Stimulated activated CD8-positive, alpha-beta memory T cell treated with anti-CD3 and anti-CD28 coated beads, Interleukin-7, amount 100 ng/mL, for 4 hours (primary cell): ENCODE measurements at places on chromosomes 5 and 9.

DNA sequence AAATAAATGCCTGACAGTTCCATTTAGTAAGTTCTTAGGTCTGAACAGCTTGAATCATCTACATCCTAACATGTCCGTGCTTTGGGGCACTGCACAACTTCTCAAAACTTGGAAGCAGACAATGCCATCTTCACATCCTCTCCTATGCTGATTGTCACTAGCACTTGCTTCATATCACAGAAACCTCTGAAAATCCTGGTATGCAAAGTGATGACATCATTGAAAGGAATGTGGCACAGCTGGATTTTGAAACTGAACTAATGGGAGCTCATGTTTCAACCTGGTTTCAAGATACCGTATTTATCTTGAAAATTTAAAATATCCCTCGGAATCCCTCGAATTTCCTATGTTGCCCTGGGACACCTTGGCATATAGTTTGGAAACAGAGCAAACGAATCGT lies 490.2 kb upstream of the DAP start:
- no peak for DNase-seq

DNA sequence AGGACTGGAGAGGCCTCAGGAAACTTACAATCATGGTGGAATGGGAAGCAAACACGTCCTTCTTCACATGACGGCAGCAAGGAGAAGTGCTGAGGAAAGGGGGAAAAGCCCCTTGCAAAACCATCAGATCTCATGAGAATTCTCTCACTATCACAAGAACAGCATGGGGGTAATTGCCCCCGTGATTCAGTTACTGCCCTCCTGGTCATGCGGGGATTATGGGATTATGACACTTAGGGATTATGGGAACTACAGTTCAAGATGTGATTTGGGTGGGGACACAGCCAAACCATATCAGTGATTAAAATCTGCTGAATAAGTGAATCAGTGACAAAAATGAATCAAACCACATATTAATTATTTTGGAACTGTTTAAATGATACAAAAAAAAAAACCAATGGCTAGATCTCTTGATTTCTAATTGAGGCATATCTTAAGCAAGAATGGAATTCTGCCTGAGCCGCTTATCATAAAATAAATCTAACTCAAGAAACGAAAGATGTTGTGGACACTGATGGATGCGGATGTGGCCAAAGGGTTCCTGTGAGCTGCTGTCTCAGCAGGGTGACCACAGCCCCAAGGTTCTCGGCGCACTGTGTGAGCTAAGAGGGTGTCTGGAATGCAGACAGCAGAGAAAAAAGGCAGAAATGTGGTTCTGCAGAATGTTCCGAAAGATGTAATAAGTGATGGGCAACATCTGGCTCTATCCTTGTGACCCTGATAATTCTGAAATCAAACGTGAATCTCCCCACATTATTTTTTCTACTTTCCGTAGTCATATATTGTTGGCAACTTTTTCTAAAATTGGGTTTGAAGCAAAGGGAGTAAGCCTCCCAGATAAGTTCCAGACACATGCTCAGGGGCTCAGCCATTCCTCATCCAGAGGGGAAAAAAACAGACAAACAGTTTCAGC lies 107.2 kb upstream of the ICE1 start:
- no peak for DNase-seq

DNA sequence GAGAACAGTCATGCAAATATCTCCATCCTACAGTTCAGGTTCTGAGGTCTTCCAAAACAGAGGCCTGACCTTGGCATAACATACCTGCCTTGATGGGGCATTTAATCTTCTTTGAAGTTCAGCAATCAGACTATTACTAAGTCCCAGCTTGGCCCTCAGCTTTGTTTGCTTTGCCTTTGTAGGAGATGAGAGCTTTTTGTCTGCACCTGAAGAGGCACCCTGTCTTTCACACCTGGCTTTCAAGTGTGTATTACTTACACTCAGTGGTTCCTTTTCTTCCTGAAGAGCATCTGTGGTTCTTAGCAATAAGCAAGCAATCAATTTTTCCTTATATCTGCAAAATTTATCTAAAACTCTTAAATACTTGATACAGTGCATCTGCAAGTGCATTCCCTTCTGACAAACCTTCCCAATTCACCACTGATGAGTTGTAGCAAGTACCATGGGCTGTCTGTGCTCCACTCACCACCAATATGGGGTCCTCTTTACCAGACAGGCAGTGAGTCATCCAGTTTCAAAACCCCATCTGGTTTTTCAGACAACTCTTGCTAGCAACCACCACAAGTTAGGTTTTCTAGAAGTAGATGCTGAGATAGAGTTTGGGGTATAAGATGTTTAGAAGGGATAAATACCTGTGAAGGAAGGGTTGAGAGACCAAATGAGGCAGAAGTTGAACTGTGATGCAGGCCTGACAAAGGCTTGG lies 100.2 kb downstream of the HINT1 start:
- DNase-seq: no peak

DNA sequence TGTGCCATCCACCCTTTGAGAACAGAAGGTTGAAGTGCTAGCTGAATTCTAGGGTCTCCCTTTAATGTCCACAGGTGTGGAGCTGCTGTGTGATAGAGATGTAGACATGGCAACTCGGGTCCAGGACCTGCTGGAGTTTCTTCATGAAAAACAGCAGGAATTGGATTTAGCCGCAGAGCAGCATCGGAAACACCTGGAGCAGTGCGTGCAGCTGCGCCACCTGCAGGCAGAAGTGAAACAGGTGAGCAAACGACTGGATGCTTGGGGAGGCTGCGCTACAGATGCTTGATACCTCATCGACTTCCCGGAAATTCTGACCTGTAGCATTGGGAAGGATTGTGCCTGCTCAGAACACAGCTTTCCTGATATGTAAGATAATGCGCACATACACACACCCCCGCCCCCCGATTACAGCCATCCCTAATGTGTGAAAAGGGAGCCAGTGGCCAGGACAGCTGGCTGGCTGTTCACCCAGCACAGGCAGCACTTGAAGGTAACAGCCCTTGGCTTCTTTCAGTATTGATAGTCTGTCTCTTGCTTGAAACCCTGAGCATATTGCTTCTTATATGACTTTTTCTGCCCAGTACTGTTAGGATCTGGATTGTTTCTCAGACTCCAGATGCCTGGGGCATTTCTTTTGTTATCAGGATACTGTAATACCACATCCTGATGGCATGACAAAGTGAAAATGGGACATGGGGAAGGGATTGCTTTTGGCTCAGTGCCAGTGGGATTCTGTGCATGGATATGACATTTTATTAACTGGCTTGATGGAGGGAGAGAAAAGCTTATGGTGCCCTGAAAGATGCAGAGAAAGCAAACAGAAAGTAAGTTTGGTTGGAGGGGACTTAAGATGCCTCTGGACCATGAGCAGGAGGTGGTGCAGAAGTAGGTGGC lies 216.8 kb upstream of the OTULINL start:
- no peak for DNase-seq

DNA sequence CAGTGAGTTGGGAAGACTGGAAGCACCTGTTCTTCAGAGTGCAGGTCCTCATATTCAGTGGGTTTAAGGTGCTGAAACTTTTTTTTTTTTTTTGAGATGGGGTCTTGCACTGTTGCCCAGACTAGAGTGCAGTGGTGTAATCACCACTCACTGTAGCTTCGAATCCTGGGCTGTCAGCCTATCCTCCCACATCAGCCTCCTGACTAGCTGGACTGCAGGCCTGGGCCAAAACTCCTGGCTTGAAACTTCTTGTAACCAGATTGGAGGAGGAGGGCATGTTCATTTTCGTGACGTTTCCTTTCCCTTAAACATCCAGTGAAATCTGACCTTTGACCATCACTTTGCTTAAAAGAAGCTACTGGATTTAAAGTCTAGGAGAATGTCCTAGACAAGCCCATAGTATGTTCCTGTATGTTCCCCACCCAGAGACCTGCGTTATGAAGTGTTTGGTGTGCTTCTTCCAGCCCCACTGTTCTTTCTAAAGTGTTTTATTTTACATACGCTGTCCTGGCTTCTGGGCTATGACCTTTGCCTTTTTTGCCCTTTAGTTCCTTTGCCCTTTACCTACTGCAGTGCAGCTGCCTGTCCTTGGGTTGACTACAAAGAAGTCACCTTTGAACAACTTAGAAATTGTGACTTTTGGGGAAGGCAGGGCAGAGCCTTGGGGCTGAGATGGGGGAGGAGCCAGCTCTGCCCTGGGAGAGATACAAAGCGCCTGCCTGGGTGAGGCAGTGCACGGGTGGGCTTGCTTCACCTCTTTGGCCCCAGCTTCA lies 18.4 kb downstream of the TENT4A start:
- DNase-seq: no peak
